Fibroblast of skin of abdomen (primary cell): ENCODE measurements at places on chromosomes 2 and 18.

DNA sequence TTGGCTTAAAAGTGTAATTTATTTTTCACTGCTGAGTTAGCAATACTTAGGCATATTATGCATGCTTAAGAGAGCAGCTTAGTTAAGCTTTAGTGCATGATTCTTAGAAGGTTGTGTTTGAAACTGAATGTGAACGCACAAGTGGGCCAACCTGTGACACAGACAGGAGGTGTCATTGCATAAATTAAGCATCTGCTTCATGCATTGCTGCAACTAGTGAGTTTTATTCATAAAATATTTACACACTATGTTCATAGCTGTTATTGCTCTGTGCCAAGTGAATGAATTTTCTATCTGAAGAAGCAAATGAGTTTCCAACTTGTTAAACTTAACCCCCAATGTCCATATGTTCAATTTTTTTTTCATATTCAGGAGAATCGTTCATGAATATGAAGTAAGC lies 806.4 kb downstream of the GALR1 start:
- no peak for DNase-seq

- no peak for DNase-seq
Observed at GRCh38 chr2:237200462-237200861, 114.8 kb downstream of the COPS8 start.

DNA sequence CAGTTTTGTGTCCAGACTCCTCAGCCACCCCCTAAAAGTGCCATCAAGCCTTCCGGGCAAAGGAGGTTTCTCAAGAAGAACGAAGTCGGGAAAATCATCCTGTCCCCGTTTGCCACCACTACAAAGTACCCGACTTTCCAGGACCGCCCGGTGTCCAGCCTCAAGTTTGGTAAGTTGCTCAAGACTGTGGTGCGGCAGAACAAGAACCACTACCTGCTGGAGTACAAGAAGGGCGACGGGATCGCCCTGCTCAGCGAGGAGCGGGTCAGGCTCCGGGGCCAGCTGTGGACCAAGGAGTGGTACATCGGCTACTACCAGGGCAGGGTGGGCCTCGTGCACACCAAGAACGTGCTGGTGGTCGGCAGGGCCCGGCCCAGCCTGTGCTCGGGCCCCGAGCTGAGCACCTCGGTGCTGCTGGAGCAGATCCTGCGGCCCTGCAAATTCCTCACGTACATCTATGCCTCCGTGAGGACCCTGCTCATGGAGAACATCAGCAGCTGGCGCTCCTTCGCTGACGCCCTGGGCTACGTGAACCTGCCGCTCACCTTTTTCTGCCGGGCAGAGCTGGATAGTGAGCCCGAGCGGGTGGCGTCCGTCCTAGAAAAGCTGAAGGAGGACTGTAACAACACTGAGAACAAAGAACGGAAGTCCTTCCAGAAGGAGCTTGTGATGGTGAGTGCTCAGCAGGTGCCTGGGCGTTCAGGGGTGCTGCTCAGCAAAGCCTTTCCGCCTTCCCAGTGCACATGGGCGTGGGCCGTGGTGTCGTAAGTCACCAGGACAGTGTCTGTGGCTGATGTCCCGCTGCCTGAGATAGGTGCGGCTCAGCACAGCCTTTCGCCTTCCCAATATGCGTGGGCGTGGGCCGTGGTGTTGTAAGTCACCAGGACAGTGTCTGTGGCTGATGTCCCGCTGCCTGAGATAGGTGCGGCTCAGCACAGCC lies 91.0 kb downstream of the SH3BP4 start:
- no peak for DNase-seq

- no peak for DNase-seq
Observed at GRCh38 chr2:120463527-120463926, 117.6 kb downstream of the INHBB start.

- DNase-seq = peak; percentile 44
Observed at GRCh38 chr2:101752716-101753616, 55.5 kb downstream of the MAP4K4 start.

GRCh38 chr2:65554765-65555591 lies 122.6 kb upstream of the SPRED2 start:
- no peak for DNase-seq

DNA sequence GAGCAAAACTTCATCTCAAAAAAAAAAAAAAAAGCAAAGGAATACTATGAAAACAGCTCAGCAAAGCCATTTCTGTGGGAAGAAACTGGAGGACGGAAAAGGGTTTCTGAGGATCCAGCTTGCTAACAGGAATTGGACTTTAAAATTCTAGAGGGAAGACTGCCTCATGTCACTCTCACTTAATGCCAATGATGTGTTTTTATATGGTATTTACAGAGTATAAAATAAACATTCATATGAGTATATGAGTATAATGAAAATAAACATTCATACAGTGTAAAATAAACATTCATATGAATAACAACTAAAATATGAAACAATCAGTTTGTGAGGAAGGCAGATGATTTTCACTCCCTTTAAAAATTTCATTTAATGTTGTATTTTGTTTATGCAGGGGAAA lies 43.9 kb downstream of the CHMP3 start:
- no peak for DNase-seq

GRCh38 chr2:120142528-120143219 lies 80.5 kb downstream of the TMEM185B start:
- DNase-seq = no peak

- no peak for DNase-seq
Observed at GRCh38 chr2:102171946-102172345, 14.9 kb upstream of the IL1RL2 start.

- DNase-seq = peak; percentile 59
Observed at GRCh38 chr2:23606968-23607367, 222.0 kb downstream of the KLHL29 start.

DNA sequence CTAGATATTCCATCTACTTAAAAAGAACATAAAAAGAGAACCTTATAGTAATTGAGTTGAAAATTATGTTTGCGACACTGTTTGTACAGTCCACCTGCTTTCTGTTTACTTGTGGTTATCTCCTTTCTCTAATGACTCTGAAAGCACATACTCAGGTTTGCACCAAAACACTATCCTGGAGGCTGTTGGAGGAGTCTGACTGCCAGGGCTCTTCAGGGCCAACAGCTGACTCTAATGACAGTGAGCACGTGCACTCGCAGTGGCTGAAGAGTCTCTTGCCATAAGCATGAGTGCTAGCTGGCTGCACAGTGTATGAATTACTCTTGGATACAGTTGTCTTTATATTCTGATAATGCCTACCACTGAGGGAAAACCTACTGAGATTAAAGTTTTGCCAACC lies 16.7 kb upstream of the GLS start:
- DNase-seq = peak; percentile 36

GRCh38 chr2:68750592-68751396 lies 16.2 kb downstream of the ARHGAP25 start:
- no peak for DNase-seq

- DNase-seq = no peak
Observed at GRCh38 chr2:69817729-69818501, 11.5 kb upstream of the GMCL1 start.

DNA sequence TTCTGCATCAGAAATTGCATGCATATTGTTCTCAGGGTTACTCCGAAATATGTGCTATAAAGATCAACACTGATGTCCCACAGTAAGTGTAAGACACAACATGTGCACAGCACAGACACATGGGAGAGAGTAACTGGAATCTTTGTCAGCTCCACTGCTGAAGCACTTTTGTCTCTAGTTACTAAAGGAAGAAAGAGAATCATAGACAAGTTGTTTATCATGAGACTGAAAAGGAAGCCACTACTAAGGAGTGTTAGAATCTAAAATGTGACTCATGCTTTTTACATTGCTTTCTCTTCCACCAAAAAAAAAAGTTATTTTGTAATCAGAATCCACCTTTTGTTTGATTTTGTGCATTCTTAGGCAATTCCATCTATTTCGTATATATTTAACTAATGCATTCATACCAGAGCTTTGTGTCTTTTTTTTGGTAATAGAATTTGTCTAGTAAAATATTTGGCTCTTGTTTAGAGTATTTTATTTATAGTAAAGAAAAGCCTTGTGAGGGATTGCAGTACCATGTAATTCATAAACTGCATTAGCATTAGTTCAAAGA lies 502.4 kb downstream of the FBXO15 start:
- DNase-seq = peak; percentile 14

- no peak for DNase-seq
Observed at GRCh38 chr2:177264209-177264692, 276 bp downstream of the NFE2L2 start.
